ENCODE measurements at places on chromosomes 11 and 22.

GRCh38 chr11:102306048-102306597 lies 11.2 kb upstream of the BIRC3 start:
- no peak for DNase-seq

- no peak for DNase-seq
Observed at GRCh38 chr11:103420593-103420992, 311.4 kb downstream of the DYNC2H1 start.

GRCh38 chr11:74534216-74534945 lies 40.9 kb upstream of the LIPT2 start:
- no peak for DNase-seq

DNA sequence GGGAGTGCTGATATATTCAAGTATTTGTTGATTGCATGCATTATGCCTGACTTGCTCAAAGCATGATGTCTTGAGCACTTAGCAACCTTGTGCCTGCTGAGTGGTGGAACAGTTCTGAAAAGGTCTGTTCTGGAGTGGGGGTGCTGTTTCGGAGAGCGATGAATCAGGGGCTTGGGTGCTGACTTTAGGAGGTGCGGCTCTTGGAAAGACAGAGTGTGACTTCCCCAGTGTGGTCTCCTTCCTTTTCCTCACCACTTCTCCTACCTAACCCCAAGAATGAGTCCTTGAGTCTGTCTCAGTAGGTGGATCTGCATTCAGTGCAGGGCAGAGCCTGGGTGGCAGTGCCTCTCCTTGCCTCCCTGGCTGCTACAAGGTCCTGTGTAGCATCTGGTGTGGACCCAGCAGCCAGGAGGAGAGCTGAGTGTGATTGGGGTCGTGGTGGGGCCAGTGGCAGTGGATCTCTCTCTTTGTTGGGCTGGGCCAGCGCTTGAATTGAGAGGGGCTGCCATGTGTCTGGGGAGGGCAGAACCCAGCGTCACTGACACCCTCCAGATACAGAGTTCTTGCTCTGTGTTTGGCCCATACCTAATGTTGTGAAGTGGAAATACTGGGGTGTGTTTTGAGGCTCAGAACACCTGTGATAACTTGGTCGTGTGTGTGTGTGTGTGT lies 35.9 kb downstream of the ST3GAL4 start:
- no peak for DNase-seq

DNA sequence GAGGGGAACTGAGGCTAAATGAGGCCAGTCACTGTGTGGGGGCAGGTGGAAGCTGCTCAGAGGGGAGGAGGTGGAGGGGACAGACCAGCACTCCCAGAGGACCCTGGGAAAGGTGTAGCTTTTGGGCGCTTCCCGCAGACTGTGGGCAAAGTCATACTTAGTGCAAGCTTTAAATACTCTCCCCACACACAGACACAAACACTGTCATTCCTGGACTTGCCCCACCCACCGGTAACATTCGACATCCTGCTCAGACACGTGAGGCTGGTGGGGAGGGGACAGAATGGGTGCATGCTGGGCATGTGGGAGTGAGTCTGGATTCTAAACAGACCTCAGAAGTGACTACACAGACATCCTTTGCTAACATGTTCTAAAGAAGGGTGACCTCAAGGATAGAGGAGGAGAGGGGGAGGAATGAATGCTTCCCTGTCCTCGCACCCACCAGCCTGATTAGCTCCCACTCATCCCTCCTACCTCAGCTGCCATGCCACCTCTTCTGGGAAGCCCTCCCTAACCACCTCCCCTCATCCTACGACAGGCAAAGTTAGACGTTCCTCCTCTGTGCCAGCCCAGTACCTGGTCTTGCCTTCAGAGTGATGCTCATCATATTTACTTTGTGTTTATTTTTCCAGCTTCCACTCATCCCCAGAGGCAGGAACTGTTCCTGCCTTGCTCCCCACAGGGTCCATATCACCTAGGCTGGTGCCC lies 22.2 kb downstream of the TSKU start:
- DNase-seq: no peak

DNA sequence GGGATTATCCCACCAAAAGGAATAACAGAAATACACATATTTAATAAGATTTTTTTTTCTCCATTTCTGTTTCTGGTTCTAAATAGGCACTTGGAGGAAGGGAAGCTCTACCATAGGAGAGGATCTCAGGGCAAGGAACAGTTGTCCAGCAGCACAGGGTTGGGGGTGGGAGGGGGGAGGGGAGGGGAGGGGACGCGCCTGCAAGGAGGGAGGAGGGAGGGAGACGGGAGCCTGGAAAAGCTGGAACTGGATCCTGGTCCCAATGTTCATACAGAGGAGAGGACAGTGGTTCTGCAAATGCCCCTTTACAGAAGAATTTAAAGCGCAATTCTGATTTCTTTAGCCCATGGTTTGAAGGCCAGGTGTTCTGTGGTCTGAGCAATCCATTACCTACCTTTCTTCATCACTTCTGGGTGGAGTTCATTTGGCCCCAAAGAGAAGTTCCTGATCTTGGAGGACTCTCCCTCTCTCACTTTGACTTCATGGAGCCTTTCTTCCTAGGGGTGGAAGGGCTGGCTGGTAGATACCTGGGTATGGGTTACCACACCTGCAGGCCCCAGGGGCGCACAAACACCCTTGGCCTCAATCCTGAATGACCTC lies 348.9 kb upstream of the NCAM1 start:
- no peak for DNase-seq

DNA sequence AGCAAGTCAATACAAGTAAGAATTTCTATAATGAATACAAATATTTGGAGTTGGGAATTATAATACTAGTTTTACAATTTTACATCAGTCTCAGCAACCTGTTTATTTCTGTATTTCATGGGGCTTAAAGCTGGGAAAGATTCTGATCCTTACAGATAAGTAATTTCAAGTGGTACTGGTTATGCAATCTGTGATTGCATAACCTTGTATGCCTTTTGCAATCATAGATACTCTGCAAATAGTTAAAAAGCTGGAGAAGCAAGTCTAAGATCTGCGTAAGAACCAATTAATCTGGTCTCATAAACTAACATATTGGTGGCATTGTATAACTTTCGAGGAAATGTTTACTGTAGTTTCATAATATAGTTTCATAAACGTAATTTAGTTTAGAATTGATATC lies 198.3 kb upstream of the PGR start:
- no peak for DNase-seq

DNA sequence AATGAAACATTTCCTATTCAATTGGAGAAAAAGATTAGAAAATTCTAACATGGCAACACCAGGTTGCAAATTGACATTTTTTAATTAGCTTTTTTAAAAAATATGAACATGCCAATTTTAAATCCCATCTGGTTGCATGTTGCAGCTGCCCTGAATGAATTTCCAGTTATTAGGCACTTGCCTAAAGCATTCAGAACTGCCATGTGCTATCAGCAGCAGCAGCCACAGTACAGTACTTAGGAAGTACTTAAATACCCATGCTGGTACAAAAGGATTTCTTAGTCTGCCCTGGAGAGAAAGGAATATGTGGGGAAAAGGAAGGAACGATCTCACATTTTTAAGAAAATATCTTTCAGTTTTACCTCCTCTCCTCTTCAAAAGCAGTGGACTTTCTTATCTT lies 46.2 kb downstream of the FAM168A start:
- DNase-seq: no peak

DNA sequence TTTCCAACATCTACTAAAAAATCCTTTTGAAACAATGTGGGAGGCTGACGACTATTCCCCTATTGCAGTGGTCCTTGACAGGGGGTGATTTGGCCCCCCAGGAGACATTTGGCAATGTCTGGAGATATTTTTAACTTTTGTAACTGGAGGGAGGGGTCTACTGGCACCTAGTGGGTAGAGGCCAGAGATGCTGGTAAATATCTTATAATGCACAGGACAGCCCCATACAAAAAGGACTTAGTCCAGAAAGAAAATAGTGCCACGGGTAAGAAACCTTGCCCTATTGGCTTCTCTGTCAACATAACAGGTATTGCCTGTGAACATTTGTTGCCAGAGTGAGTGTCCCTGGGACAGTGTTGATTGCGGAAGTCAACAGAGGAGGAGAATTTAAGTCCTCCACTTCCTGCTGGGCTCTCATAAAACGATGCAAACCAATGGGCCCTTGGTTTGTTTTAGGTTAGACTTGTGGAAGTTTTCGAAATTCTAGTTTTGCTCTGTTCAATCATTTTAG lies 101.6 kb downstream of the MAML2 start:
- no peak for DNase-seq

GRCh38 chr11:13324141-13324540 lies 46.6 kb downstream of the BMAL1 start:
- no peak for DNase-seq

GRCh38 chr11:104908186-104908531 lies 9.9 kb upstream of the CASP12 start:
- DNase-seq: no peak

GRCh38 chr11:131234221-131234620 lies 136.2 kb upstream of the NTM start:
- no peak for DNase-seq

DNA sequence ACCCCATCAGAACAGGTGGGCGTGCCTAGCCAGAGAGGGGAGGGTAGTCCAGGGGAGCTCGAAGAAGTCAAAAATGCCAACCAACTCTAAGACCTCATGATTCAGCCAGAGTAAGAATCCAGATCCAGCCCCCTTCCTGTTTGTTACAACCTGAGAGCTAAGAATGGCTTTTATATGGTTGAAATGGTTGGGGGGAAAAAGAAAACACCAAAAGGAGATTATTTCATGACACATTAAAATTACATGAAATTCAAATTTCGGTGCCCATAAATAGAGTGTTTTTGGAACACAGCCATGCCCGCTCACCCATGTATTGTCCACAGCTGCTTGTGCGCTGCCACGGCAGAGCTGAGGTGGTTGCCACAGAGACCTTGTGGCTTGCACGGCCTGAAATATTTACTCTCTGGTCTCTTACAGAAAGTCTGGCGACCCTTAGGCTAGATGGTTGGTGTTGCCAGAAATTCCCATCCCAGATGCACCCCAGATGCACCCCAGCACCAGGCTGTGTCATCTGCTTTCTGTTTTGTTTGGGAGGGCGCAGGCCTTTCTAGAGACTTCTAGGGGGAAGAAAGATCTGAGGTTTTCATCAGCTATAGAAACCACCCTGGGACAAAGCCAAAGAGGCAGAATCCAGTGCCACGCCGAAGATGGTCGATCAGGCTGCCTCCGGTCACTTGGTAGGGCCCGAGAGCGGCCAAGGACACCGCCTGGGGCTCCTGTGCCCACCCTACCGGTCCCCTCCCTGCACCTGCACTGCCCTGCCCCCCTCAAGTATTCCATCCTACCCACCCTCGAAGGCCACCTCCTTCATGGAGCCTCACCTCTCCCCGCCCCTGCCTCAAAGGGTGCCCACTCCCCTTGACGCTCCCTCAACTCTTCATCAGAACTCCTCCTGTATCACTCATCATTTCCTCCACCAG lies 80.2 kb downstream of the DSCAML1 start:
- no peak for DNase-seq

DNA sequence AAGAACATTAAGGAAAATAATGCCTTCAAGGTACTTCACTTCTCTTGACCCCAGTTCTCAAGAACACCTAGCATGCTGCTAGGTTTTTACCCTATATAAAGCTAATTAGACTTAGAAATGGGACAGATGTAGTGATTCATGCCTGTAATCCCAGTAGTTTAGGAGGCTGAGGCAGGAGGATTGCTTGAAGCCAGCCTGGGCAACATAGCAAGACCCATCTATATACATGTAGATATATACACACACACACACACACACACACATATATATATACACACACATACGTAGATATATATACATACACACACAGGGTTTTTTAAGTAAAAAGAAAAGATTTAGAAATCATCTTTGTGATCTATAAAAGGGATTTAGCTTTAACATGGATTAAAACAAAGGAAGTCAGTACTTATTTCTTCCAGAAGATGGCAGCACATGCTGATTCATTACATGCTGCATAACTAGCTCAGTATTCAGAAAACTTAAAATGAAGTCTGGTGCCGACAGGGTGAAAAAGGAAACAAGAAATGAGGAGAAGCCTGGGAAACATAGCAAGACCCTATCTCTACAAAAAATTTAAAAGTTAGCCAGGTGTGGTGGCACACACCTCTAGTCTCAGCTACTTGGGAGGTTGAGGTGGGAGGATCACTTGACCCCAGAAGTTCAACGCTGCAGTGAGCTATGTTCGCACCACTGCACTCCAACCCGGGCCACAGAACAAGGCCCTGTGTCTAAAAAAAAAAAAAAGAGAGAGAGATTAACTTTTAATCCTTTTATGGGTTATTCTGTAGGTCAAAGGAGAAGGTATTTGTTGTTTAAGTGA lies 28.5 kb upstream of the RBX1 start:
- no peak for DNase-seq

DNA sequence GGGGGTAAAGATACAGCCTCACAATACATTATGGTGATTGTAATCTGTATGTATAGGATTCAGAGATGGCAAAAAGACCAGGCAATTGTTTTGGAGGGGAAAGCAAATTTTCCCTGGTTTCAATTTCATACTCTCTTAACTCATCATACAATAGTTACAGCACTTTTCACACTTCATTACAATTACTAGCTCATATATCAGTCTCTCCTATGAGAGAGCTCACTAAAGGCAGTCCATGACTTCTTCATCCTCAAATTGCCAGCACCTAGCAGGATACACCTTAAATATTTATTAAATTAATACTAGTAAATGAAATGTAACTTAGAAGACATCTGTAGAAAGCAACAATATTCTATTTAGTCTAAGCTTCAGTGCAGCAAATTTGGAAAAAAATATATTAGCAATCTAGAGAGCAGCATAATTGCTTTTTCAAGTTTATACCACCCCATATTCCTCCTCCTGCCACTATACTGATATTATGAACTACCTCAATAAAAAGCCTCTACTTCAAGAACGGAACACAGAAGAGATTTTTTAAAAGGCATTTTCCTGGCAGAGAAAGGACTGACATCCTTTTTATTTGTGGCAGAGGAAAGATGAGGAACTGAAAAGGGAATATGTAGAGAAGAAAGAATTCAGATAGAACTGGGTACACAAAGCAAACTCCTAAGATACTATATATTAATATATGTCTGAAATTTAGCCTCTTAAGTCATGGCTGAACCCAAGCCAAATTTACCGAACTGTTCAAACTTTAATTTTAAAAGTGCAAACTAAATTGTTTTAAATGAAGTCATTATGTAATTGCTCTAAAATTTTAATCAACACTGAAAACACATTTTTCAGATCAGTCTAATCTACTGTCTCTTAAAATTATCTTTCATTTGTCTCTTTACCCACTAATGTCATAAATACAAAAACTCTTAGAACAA lies 27.7 kb downstream of the PICALM start:
- no peak for DNase-seq

DNA sequence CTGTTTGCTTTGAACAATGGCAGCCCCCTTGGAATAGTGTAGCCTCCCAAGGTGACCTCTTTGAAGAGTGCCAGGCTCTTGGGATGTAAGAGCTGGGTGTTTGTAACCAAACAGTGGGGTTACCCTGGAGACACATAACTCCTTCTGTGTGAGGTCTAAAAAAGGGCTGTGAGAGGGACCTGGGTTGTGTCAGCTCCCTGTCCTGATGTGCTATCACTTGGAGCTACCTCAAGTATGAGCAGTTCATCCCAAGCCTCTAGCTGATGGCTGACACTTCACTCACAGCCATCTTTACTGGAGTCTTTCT lies 40.2 kb downstream of the TSPAN18 start:
- no peak for DNase-seq

- no peak for DNase-seq
Observed at GRCh38 chr22:49429066-49429465, 398.6 kb downstream of the BRD1 start.
